ENCODE measurements at places on chromosomes 5 and 9. TPM values are rescaled to one million over a fixed set of nuclear protein-coding genes. Genes with fewer than 3 reads are reported as not detected.

DNA sequence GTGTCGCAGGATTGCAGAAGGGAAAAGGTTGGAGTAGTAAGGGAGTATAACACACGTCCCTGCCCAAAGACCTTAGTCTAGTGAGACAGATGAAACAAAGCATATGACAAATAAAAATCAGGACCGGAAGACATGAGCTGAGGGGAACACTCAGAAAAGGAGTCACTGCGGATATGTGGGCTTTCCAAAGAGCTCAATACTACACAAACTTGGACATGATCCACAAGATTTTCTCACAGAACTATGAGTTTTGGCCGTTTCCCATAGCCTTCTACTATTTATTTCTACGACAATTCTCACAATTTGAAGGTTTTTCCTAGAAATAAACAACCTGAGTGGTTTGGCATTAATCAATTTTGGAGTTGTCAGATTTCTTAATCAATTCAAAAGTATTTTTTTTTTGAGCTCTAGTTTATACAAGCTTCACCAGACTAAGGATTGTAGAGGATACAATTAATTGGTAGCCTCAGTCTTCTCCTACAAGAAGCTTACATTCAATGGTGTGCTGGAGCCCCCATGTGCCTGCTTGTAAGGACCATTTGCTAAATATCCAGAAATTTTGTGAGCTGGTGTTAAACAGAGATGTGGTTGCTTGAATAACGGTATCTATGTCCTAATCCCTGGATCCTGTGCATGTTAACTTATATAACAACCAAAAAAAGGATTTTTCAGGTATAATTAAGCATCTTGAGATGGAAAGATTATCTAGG, 91.4 kb downstream of the ADAMTS12 start:
- no peak for DNase-seq

Gene TRAF1
- 0.91 TPM for total RNA-seq

DNA sequence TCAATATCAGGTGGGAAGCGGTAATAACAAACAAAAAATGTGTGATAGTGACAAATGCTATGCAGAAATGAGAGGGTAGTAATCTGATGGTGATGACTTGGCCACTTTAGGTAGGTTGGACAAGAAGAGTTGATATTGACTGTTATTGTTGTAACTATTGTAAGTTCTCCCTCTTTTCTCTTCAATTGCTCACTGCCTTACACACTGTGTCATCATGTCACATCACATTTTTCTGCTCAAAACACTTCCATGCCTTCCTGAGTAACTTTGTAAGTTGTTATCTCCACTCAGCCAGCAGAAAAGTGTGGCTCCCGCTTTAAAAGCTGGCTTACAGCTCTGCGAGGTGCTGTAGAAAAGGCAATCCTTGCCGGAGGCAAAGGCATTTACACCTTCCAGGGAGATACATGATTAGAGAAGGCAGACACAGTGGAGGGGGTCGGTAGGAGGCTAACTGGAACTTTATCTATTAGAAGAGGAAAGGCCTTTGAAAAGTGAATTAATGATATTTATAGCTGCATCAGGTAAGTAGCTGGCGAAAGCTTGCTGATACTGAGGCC, 85.2 kb upstream of the CLINT1 start:
- no peak for DNase-seq

Gene PCA3
- total RNA-seq = not detected

Gene OCLN
- total RNA-seq = 0.85 TPM

Gene FGFR4
- total RNA-seq = 0.53 TPM

DNA sequence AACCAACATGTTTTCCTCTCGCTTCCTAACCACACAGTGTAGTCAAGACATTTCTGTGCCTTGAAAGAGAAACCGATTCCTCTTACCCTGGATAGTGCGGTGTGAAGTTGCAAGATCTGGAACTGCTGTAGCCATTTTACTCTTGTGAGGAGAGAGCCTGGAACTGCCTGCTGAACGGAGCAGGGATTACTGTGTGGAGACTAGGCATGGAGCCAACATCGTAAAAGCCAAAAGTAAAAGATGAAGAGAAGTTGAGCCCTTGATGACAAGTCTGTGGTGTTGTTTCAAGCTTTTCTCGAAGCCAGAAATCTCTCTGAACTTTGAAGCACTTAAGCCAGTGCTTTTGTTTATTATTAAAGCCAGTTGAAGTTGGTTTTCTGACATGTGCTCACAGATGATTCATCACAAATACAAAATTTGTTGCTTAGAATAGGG, 110.1 kb upstream of the GRIN3A start:
- no peak for DNase-seq

DNA sequence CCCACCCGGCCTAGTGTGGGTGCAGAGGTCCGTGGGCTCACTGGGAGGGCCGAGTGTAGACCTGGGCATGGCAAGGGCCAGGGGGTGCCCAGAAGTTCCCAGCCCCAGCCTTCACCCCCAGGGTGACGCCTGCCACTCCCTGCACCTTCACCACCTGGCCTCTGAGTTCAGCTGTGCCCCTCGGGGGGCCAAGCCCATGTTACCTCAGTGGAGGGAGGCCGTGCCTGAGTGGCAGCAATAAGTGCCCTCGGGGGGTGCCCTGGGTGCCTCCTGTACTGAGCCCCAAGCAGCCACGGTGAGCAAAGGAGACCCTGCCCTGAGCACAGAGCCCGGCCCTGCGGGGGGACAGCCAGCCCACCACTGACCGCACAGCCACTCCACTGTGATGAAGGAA, 10.3 kb upstream of the FCN2 start:
- DNase-seq = no peak

Gene PCDHGB3
- total RNA-seq = 4.1 TPM

DNA sequence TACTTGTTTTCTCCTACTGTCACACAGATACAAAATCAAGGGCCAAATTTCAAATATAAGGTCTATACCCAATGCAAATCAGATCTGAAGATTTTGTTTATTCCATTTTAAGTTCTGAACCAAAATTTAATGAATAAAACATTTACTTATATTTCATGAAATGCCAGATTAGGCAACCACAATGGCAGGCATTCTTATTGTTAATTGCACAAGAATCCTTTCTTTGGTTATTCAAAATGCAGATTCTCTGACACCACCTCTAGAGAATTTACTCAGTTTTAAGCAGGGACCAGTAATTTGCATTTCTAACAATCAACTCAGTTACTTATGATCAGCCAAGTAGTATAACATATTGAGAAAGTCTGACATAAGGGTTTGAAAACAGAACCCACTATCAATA, 972.4 kb upstream of the ACO1 start:
- DNase-seq = no peak

DNA sequence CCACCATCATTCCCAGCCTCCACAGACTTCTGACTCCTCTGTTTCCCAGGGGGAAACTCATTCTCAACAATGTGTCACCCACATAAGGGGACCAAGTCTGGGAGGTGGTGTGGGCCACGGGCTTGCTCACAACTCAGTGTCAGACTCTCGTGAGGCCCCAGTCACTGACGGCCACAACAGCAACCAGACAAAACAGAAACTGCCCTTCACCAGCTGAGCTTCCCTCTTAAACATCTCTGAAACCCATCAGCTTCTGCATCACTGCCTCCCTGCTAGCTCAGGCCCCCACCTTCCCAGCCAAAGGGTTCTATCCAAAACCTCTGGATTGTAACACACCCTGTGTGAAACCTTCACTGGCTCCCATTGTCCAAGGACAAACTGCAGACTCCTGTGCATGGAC, 273.4 kb downstream of the CDK5RAP2 start:
- no peak for DNase-seq

Gene PCDHB2
- total RNA-seq = 4.1 TPM

GRCh38 chr9:132784286-132784830, 93.7 kb downstream of the AK8 start:
- DNase-seq = no peak

GRCh38 chr5:100424787-100425186, 110.4 kb upstream of the FAM174A start:
- DNase-seq = no peak

- peak; percentile 30 for DNase-seq
Measured at GRCh38 chr5:125410537-125411070, 664.2 kb upstream of the ZNF608 start.

Gene CKMT2
- total RNA-seq = not detected

Gene RAD1
- total RNA-seq = 31.7 TPM

DNA sequence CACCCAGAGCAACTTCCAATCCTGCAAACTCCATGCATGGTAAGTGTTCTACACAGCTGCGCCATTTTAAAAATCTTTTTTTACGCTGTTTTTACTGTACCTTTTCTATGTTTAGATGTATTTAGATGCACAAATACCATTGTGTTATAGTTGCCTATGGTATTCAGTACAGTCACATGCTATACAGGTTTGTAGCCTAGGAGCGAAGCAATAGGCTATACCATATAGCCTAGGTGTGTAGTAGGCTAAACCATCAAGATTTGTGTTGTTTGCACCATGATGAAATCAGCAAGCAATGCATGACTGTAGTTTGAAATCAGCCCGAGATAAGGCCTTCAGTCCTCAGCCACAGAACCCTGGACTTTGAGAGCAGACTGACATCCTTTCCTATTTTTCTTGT, 101.2 kb downstream of the LIX1 start:
- DNase-seq = no peak

Gene PCDHGB4
- 15.8 TPM for total RNA-seq

Gene LCN6
- total RNA-seq = not detected

- DNase-seq = no peak
Measured at GRCh38 chr5:107320846-107321245, 349.9 kb downstream of the EFNA5 start.

DNA sequence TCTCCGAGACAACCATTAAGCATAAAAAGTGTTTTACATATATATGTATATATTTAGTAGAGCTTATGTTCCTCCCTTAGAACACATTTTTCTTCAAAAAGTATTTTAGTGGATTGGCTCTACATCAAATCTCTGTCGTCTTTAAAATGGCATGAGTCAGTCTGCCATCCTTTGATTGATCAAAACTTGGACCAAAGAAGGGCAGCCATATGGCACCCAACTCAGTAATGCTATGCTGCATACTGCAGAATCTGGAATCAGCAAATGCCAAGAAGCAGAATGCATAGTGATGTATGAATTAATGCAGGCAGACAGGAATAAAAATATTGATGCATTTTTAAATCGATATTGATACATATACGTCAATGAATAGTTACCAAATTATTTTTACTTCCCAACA, 1074.4 kb downstream of the PTPRD start:
- DNase-seq = no peak

DNA sequence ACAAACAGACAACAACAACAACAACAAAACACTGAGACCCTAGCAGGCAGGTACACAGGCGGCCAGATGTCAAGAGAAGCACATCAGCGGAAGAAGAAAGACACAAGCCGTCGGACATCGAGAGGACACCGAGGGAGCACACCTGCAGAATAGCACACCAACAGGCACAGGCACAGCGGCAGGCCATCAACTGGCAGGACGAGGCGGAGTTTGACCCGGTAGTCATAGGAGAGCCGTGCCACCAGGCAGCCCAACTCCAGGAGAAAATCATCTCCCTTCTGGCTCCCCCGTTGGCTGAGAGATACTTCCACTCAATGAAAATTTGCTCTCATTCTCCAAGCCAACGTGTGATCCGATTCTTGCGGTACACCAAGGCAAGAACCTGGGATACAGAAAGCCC, 352.1 kb upstream of the IZUMO3 start:
- no peak for DNase-seq

GRCh38 chr5:94645053-94645452, 26.6 kb downstream of the SLF1 start:
- DNase-seq = no peak

GRCh38 chr9:108439947-108440346, 415.8 kb downstream of the ACTL7B start:
- DNase-seq = peak; percentile 81

DNA sequence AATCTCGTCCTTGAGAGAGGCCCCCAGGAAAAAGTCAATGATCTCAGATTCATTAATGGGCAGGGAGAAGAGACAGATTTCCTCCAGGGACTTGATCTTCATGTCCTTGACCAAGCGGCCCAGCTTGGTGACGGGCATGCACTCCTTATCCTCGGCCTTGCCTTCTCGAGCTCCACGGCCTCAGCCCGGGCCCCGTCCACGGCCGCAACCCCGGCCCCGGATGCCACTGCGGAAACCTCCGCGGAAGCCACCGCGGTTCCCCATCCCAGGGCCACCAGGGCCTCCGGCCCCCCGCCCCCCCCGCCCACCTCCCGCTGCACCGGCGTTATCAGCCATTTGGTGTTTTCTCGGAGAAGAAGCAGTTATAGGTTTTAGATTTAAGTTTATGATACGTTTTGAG, 18.3 kb downstream of the INVS start:
- DNase-seq = no peak

DNA sequence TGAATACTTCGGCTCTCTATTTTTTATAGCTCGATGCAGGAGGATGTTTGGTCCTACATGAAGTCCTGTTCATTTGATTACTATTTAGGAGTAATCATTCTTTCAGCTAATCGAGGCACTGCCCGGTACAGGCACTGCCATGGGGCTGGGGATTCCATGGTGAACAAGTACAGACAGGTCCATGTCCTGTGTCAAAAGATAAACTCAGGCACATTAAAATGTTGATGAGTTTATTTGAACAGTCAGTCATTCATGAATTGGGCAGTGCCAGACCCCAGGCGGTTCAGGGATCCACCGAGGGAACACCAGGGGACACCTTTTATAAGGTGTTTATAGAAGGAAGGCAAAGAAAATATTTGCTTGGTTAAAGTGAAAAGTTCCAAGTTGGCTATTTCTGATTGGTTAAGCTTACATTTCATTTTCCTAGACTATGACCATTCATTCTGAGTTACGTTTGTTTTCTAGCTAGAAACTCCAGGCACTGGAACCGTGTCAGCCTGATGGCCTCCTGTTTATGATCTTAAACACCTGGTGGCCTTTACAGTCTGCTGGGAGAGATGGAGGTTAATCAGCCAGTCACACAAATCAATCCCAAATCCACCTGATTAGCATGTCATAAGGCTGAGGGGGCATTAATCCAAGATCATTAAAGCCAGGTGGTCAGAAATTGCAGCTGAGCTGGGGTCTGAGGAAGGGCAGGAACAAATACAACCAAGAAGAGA, 47.0 kb upstream of the TDRD7 start:
- DNase-seq = no peak

GRCh38 chr5:39068099-39068498, 6.1 kb downstream of the RICTOR start:
- DNase-seq = no peak

Gene PCDHA9
- total RNA-seq = not detected

- DNase-seq = peak; percentile 66
Measured at GRCh38 chr9:121609822-121610637, 41.4 kb upstream of the DAB2IP start.

DNA sequence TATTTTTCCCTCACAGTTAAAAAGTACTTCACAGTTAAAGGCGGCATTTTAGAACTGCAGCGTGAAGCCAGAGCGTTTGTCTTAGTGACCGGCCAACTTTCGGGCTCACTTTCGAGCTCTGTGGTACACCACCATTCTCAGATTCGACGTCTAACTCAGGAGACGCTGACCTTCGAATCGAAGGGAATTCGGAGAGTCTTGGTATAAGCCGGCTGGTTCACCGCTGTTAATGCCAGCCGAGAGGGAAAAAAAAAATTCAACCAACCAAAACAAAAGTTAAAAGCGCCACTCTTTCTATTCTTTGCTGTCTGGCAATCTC, 544 bp upstream of the SNX24 start:
- no peak for DNase-seq

GRCh38 chr9:128575469-128575868, 23.1 kb downstream of the SPTAN1 start:
- no peak for DNase-seq

GRCh38 chr5:68433526-68433922, 218.0 kb downstream of the PIK3R1 start:
- no peak for DNase-seq

- DNase-seq = no peak
Measured at GRCh38 chr9:128337936-128338335, 2.4 kb upstream of the SLC27A4 start.
